ENCODE measurements at places on chromosomes 16 and 17.

DNA sequence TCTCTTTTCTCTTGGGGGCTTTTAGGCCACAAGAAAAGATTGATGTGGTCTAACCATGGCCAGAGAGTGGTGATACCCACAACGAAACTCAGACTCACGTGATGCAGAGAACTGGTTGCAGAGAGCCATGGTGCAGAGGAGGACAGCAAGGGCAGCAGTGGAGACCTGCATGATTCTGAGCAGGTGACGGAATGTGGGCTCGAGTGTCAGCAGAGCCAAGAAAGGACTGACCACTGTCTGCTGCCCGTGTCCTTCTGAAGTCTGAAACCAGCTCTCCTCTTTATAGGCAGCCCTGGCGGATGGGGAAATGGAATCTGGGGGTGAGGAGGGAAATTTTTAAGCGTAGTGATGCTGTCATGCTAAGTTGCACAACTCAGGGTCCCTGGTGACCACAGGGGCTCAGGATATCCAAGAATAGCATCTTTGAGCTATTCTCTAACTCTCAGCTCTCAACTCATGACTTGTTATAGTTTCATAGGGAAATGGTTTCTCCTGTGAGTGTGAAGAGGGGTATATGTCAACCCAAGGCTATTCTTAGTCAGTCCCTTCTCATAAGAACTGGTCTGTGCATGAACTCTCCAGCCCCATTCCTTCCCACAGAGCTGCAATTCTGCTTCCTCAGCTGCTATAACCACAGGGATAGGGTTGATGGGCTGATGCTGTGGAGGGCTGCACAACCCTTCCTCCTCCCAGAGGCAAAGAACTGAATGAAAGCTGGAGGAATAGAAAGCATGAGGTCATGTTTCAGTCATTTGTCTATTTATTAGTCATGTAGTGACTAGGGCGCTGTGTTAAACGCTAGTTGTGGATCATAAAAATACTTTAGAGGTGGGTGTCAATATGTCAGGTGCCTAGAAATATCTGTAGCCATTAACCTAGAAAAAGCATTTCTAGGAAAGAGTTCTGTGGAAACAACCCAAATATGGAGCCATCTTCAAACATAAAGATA lies at the start of gene CCL3:
Gene CCL3, minus strand, starts transcription at position 256 of the 949 bp plus-strand sequence. Its CDS starts 85 bp downstream, at position 171.
- no peak for DNase-seq

DNA sequence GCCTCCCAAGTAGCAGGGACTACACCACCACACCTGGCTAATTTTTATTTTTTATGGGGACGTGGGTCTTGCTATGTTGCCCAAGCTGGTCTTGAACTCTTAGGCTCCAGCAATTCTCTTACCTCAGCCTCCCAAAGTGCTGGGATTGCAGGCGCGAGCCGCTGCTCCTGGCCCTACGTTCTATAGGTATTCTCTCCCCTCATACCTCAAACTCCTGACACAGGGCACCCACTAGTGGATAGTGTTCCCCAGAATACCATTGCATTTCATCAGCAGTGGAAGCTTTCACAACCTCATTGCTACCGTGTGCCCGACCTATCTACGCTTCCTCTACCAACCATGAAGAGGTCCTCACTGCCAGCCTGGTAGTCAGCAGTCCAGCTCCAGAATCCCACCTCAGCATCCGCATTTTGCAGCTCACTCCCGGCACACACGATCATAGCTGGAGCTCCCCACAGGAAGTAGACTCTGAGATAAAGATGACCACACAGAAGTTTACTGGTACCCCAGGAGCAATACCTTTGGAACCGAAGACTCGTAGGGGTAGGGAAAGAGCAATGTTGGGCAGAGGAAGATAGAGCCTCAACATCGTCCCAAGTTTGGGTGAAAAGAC lies 9.3 kb downstream of the CTRB2 start:
- DNase-seq = no peak

DNA sequence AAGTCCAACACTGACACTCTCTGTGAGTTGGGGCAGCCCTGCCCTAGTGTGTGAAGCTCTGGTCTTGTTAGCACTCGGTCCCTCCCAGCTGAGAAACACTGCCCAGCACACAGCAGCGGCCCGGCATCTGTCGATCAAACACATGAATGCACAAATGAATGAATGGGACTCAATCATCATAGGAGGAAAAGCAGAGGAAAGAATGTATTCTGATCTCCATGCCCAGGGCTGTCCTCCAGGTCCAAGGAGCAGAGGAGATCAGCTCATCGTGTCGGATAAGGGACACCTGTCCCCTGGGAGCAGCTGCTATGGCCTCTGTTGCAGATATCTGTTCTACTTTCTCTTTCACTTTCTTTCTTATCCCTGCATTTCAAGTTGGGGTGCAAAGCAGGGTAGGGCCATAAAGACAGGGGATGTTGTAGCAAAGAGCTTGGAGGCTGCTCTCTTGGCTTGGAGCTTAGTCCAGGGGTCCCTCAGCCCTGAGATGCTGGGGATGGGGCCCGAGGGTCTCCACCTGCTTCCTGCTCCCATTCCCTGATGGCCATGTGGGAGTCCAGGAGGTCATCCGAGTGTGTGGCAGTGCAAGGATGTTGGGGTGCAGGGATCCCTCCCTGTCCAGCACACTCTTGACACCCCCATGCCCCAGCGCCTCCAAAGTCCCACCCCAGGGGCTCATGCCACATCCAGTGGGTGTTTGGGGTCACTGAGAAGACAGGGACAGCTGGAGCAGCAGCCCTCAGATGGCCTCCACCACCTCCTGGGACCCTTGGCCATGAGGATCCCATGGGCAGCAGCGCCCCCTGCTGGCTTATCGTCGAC lies 88.2 kb downstream of the IRF8 start:
- no peak for DNase-seq

- DNase-seq = no peak
Measured at GRCh38 chr16:4060009-4060408, 56.2 kb downstream of the ADCY9 start.

GRCh38 chr17:72597354-72598087 lies 476.7 kb downstream of the SOX9 start:
- no peak for DNase-seq

GRCh38 chr17:51640108-51640622 lies 379.8 kb downstream of the UTP18 start:
- DNase-seq = no peak

DNA sequence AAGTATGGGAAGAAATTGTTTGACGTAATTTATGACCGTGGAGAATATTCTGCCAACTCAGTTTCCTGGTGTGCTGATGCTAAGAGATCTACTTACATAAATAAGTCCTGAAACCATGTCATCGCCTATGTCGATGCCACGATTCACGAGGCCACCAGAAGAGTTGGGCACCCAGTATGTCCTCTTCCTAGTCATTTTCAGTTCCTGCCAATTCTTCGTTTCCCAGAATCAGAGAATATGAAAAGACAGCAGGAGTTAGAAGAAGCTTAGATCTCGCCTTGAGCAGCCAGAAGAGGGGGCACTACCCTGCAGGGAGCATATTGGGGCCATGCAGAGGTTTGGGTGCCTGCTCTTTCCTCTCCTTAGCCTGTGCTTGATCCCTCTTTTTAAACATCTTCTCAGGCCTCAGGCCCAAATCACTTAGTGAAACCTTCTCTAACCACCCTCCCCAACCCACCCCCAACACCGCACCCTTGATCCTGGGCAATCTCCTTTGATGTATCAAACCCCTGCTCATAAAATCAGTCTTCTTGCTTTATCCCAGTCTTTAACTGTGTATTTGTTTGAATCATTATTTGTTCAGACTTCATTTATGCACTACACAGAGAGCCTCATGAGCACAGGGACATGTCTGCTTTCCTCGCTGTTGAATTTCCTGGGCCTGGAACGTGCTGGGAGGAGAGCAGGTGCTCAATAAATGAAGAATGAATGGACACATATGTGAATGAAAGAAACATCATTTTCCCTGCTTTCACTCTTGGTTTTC lies 12.2 kb upstream of the LONP2 start:
- no peak for DNase-seq

DNA sequence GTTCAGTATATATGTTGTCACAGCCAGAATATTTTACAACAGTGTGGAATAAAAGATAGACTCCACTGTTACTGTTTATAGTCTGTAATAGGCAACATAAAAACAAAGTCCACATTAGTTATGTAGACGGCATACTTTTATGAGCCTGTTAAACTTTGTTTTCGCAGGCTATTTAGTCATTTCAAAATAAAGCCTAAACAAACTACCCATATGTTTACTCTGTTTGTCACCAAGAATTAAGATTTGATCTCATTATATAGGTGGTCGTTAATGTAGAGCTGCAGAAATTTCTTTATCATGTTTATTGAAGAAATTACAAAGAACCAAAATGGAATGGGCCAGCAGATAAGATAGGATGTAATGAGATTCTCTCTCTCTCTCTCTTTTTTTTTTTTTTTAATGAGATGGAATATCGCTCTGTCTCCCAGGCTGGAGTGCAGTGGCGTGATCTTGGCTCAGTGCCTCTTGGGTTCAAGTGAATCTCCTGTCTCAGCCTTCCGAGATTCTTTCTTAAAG lies 943.8 kb upstream of the SOX9 start:
- DNase-seq = no peak

- no peak for DNase-seq
Measured at GRCh38 chr17:78817123-78817522, 23.5 kb downstream of the USP36 start.

DNA sequence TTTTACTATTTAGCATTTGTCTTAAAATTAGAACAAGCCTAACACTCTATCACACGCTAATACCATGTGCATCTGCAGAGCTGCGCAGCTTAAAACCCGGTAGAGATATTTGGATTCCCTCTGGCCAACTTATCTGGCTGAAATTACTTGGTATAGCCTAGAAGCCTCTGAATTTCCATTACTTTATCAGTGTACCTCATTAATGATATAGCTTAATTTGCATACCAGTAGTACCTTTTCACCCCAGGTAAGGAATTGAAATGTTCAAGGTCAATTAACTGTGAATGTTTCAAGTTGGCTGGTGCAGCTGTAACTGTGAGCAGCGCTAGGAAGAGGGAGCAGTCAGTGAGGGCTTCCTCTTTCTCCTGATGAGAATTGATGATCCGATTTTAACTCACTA lies 74.2 kb downstream of the CNTNAP4 start:
- DNase-seq = no peak

- no peak for DNase-seq
Measured at GRCh38 chr17:31061678-31062077, 33.1 kb upstream of the NF1 start.

- DNase-seq = no peak
Measured at GRCh38 chr16:64422259-64422658, 699.6 kb downstream of the CDH11 start.

GRCh38 chr17:75931062-75931461 lies 9.8 kb downstream of the FBF1 start:
- DNase-seq = no peak

- no peak for DNase-seq
Measured at GRCh38 chr17:77304051-77304745, 163.4 kb downstream of the SEC14L1 start.

DNA sequence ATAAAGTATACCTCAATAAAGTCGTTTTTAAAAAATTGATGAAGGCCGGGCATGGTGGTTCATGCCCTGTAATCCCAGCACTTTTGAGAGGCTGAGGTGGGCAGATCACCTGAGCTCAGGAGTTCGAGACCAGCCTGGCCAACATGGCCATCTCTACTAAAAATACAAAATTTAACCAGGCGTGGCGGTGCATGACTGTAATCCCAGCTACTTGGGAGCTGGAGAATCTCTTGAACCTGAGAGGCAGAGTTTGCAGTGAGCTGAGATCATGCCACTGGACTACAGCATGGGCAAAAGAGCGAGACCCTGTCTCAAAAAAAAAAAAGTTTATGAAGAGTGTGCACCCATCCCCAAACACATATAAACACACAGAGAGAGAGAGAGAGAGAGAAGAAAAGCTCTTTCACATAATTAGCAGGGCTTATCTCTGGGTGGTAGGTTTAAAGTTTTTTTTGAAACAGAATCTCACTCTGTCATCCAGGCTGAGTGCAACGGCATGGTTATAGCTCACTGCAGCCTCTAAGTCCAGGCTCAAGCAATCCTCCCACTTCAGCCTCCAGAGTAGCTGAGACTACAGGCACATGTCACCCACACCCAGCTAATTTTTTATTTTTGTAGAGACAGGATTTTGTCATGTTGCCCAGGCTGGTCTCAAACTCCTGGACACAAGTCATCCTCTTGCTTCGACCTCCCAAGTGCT lies 3.0 kb downstream of the SREBF1 start:
- DNase-seq = no peak

DNA sequence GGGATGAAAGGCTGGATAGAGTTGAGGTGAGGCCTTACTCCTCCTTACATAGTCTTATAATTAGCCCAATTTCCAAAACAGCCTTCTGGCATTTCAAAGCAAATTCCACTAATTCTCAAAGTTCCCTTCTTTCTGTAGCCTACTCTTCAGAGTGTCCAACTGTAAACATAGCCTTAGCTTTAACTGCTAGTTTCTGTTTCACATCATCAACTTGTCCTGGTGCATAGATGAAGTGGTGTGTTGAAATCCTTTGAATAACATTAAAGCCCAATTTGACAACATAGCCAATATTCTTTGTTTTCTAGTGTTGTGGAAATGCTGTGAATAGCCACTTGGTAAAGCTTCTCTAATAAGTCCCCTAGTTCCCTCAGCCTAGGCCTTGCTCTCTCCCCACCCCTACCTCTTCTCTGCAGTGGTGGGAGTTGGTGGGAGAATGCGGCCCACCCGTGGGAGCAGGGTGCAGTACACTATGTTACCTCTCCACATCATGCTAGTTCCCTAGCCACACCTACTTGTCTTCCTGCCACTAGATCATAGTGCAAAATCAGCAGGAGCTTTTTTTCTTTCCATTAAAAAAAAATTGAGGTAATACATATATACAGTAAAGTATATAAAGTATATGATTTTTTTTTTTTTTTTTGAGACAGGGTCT lies 127.0 kb upstream of the HAS3 start:
- DNase-seq = no peak

- no peak for DNase-seq
Measured at GRCh38 chr17:76447931-76448652, 4.9 kb downstream of the UBE2O start.

GRCh38 chr17:17993366-17993765 lies 20.7 kb downstream of the DRC3 start:
- DNase-seq = no peak

GRCh38 chr17:45808845-45809244 lies 24.7 kb downstream of the CRHR1 start:
- DNase-seq = no peak

- no peak for DNase-seq
Measured at GRCh38 chr17:68443972-68444464, 13.3 kb downstream of the WIPI1 start.

DNA sequence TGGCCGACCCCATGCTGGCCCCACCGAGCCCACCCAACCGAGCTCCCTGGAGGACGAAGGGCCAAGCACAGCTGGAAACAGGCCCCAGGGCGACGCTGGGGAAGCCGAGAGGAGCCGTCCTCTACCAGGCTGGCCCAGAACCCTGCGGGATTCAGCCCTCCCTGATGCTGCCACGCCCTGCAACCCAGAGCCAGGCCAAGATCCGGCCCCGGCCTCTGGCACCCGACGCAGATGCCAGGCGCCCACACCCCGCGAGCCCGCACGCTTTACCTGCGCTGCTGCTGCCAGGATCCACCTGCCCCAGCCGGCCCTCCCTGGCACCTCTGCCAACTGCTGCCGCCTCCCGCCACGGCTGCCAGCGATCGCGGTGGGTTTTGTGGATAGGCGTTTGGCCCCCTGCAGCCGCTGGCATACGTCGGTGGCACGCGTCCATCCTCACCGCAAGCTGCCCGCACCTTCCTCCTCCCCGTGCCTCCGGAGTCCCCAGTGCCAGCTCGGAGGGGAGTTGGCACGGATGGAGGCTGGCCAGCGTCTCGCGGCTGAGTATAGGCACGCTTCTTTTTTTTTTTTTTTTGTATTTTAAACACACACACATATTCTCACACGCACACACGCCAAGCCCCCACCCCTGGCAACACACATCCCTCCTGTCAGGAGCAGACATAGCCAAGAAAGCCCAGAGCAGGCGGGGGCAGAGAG lies 41.3 kb upstream of the ACSF3 start:
- no peak for DNase-seq
